ENCODE measurements at places on chromosomes 2 and 18.
A peak's percentile ranks its signal among the peaks of the same experiment; 100 is the strongest.

DNA sequence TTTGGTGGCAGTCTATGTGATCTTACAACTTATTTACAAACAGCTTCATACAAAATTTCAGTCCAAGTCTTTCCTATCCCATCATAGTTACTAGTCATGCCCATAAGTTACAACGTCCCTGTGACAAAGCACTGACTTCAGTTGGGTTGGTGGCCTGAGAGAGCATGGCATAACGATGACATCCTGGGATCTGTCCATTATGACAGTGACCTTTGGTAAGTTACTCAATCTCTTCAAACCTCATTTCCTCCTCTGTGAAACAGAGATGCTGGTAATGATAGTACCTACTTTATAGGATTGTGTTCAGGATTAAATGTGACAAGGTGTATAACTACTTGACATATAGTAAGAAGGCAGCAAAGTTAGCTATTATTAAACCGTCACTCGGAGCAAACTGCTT lies 55.4 kb upstream of the ATP5MC3 start:
- DNase-seq: no peak

GRCh38 chr18:28287146-28287545 lies 110.2 kb upstream of the CDH2 start:
- DNase-seq: no peak

DNA sequence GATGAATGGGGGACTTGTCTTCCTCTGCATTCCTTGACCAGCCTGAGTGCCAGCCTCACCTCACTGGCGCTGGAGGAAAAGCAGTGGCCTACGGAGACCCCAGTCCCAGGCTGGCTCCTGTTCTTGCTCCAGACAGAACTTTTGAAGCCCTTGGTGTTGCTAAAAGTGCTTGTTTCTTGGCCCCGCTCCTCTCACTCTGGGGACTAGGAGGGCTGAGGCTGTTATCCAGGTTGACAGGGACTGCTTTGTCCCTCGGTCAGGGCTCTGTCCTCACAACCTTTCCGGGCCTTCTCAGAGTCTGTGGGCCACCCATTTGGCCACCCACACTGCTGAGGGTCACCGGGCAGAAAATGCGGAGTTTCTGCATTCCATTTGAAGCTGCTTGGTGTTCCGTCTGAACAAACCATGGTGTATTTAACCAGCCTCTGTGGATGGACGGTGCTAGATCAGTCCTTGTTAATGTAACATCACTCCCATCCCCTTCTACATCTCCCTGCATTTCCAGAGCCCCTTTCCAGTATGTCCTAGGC lies 25.6 kb downstream of the B3GNT7 start:
- DNase-seq: no peak

DNA sequence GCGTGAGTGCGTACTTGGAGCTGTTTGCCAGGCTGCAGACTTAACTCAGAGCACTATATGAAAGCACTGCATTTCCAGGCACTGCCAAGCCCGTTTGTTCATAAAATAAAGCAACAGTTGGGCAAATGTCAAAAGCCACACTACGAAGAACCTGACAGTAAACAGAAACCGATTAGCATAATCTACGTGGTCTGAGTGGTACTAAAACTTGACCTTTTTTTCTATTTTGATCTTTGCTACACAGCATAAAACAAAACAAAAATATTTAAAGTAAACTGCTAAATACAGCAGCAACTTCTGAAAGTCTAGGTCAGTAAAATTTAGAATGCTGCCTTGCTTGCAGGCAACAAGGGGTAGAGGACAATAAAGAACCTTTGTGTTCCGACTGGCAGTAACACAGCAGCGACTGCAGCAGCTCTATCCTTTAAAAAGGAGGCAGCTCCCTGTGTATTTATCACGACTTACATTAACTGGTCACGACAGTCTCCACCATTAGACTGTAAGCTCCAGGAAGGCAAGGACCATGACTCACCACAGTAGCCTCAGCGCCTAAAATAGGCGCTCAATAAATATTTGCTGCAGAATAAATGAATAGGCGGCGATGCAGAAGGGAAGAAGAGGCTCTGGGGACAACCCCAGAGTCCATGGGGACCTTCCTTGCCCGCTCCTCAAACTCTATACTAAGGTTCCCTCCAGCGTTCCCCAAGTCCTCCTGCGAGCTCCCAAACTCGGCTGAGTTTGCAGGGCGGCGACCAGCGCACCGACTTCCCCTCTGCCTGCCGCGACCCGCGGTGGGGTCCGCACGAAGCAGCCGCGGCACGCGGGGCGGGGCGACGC lies 902 bp downstream of the SS18 start:
- DNase-seq: no peak

DNA sequence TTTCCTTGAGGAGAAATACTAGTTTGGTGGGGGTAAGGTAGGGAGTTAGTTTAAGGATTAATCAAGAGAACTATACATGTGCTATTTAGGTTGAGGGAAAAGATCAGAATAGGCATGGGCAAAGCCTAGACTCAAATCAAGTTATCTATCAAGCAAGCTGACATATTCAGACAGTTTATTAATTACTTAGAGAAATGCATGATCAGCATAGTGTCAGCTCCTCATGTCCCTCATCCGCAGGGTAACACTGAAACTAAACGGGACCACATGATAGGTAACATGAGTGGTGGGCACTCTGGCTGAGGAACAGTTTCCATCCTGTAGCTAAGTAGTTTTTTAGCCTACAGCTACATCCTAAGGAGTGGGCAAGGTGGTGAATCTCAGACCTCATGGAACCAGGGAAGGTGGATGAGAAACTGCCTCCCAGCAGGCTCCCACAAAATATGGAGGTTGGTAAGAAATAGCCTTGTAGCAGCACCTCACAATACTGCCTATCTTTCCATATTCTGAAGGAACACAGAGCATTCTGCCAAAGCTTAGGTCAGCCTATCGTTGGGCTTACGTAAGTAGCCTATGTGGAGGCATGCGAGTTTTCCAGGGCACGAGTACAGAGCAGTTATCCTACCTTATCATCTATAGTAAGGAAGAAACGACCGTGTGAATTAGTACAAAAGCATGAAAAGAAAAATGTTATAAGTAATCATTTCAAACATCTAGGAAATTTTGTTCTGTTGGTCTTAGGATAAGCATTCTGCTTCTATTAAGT lies 18.4 kb downstream of the ZC3H6 start:
- no peak for DNase-seq

DNA sequence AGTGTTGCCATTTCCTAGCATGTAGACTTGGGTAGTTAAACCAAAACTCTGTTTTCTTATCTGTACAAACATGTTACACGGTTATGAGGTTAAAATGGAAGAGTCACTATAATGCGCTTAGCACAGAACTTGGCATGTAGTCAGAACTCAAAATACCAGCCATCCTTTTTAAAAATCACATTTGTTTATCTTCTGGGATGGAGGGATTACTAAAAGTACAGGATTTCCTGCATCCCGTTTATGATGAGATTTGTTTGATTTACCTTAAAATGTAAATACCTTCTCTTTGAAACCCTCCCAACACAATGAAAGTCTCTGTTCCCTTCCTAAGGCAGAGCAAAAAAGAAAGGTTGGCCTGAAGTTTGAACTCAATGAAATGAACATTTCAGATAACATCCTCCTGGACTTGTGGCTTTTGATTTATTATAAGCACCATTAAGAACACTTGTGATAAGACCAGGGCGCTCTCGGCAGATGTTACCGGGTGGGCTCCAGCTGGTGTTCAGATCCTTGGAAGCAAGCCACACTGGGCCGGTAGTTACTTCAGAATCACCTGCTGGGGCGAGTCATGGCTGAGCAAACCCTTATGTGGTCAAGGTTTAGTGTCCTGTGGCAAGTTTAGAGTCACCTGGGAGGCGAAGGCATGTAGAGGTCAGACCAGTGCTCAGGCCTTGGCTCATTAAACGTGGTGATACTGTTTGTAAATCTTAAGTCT lies 105.7 kb downstream of the MGAT5 start:
- DNase-seq: no peak

- DNase-seq: peak; percentile 14
Measured at GRCh38 chr2:173355132-173355865, 627 bp downstream of the CDCA7 start.

Data from stimulated activated naive CD4-positive, alpha-beta T cell treated with Interleukin-2 at 50 U/mL for 16 hours (primary cell).